ENCODE measurements at places on chromosomes 11 and 22.

DNA sequence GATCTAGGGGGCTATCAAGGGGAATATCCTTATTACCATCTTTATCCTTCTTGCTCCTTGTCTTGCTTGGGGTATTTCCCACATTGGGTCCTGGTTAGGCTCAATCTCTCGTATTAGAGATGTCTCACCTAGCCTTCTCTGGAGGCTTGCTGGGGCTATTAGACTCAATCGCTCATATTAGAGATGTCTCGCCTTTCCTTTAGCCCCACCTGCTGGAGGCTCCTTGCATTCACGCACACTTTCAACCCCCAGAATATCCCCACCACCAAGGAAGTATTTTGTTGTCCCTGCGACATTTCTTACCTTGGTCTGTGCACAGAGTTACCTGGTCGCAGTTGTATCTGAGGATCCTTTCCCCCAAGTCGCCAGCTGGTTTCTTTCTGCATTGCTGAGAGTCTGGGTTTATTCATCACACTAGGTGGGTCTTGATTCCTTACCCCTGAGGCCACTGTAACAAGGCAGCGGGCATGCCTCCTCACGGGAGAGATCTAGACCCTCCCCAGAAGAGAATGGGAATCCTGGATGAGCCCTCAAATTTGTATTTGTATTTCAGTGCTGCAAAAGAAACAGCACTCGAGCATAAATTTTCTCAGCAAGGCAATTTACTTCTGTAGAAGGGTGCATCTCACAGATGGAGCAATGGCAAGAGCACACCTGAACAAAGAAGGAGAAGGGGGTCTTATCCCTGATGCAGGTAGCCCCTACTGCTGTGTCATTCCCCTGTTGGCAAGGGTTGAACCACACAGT lies 15.9 kb upstream of the HYLS1 start:
- peak; percentile 14 for DNase-seq

GRCh38 chr11:69484427-69485259 lies 3.2 kb downstream of the LINC01488 start:
- DNase-seq: no peak

GRCh38 chr22:38629108-38629507 lies 27.1 kb downstream of the FAM227A start:
- DNase-seq: no peak

- DNase-seq: peak; percentile 83
Measured at GRCh38 chr22:41862160-41862529, 29.2 kb downstream of the SREBF2 start.

DNA sequence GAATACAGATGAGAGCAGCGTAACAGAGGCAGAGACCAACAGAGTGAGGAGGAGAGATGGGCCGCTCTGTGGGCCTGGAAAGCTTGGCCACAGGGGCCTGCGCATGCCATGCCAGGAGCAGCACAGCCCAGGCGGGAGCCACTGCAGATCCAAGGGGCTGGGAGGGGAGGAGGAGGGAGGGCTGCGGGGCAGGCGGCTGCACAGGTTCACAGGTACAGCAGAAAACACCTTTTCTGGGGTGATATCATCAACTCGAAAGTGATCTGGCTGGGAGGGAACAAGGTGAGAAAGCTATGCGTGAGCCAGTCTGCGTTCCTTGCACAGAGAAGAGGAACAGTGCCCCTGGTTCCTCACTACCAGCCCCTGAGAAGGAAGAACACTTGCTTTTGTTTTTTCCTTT lies 14.8 kb downstream of the VPS37C start:
- no peak for DNase-seq

GRCh38 chr11:23284631-23285030 lies 424.4 kb upstream of the CCDC179 start:
- DNase-seq: no peak

- DNase-seq: no peak
Measured at GRCh38 chr11:538431-539051, 1.2 kb downstream of the LRRC56 start.
